Glomerular endothelial cell (primary cell): ENCODE measurements at places on chromosomes 4 and X.

DNA sequence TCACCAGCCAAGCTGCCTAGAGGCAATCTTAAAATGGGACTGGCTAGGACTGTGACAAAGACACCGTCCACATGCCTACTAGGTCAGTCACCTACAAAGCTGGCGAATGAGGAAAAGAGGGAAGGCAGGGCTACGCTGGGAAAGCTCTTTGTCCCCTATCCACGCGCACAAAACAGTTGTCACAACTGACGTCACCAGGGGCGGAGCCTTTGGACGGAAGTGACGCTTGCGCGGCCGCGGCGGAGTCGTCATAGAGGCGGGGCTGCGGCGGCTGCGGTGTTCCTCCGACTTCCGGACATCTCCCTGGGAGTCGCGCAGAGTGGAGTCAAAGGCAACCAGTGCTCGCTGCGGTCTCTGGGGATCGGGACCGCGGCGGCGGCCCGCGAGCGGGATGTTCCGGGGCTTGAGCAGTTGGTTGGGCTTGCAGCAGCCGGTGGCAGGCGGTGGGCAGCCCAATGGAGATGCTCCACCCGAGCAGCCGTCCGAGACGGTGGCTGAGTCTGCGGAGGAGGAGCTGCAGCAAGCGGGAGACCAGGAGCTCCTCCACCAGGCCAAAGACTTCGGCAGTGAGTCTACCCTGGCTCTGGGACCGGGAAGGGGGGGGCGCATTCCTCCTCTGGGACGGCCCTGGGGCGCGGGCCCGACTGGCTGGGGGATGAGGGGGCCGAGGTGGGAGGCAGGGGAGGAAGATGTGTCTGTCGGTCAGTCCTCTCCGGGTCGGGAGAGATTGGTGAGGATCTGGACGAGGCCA lies at the start of gene SYAP1:
TSS of gene SYAP1 (plus strand) at position 279 of the 751 bp plus-strand sequence. CDS start at position 392, 113 bp downstream.
- peak; percentile 95 for DNase-seq

DNA sequence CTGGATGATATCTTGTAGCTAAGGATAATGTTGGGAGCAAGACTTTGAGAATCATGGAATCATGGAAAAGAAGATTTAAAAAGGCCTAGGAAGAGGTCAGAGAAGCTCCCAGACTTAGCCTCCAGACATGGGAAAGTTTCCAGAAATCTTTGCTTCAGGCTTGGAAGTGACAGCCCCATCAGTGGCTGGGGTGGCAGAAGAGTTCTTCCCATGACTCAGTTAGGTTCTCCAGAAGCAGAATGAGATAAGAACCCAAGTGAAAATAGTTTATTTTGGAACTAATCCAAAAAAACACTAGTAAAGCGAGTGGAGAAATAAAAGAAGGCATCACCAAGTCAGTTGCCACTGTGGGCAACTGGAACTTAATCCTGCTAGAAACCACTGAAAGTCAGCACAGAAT lies 506.9 kb downstream of the MID1IP1 start:
- DNase-seq: peak; percentile 23

DNA sequence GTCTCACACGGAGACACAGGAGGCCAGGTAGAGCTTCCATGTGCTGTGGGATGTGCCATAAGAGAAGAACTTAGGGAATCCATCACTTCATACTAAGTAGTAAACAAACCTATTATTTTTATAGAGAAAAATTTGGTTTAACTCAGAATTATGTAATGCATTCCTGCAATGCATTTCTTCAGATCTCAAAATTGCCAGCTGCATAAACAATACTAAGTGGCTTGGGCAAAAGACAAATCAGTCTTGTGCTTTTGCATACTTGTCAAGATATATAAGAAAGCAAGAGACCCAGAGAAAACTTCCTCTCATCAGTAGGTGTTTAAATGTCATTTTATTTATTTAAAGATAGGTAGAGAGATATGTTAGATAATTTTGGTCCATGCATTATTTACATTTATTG lies 382.1 kb upstream of the CTSO start:
- DNase-seq: no peak

DNA sequence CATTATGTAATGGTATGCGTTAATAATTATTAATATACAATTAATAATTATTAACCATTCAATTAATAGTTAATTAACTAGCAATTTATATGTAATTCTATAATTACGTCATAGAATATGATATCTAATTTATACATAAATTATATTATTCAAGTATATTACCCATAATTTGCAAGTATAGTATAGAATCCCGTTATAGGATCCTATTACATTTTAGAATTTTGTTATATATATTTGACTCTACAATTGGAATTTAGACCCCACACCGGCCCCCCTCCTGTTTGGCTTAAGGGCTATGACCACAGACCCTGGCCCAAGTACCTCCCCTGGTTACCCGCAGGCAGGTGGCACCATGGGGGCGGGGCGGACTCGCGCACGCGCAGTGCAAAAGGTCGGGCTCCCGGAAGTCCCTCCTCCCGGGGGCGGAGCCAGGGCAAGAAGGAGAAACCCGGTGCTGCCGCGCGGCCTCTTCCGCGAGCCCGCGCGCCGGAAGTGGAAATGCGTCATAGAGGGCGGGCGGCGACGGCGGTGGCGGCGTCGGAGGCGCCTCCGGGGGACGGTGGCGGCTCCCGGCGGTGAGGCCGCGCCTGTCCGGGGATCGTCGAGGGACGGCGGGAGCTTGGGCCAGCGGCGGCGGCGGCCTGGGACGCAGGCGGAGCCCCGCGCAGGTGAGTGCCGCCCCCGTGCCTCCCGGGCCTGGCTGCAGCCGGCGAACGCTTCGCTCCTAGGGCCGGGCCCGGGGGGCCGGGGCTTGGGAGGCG lies at the start of gene AKAP17A:
TSS of gene AKAP17A (plus strand) at position 503 of the 761 bp plus-strand sequence. CDS start 1,859 bp downstream, outside the sequence.
- no peak for DNase-seq

- DNase-seq: no peak
These were observed 584 bp downstream of the TMEM271 start for GRCh38 chr4:575281-576141.

DNA sequence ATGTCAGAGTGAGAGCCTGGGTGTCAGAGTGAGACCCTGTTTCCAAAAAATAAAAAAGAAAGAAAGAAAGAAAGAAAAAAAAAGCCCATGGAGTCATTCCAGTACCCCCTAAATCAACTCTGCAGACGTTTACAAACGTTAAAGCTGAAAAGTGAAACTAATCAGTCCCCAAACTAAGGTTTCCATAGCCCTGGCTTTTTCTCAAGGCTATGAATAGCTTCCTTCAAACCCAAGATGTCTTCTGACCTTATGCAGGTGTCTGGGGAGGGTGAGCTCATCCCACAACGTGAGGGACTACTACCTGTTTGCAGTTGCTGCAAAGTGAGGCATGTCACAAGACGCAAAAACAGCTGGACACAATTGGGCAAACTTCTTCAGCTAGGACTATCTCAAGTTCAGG lies 144.0 kb downstream of the SH3KBP1 start:
- no peak for DNase-seq

- no peak for DNase-seq
These were observed 2.1 kb upstream of the AVPR2 start for GRCh38 chrX:153902385-153902784.
